ENCODE measurements at places on chromosomes 5 and 9.

GRCh38 chr5:25516141-25516540, 871.4 kb upstream of the CDH10 start:
- DNase-seq = no peak

GRCh38 chr9:23700359-23700758, 125.7 kb downstream of the ELAVL2 start:
- DNase-seq = no peak

GRCh38 chr5:132473668-132474067, 16.9 kb downstream of the IRF1 start:
- no peak for DNase-seq

DNA sequence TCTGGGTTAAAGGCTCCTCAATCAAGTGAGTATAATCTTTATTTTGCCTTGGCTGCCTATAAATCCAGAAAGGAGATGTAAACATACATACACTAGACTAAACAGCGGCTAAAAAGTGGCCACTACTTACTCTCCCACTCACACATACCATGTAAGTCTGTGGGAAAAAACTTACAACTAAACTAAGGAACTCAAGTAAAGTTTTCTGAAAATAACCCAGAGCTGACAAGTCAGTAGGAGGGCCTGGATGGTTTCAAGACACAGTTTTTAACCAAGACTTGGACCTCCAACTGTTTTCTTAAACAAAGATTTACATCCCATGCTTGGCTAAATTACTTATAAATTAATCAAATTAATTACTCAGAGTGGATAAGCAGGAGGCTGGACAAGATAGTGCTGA, 64.5 kb downstream of the CEP120 start:
- DNase-seq = no peak

GRCh38 chr9:134628354-134628736, 13.3 kb upstream of the COL5A1 start:
- no peak for DNase-seq

DNA sequence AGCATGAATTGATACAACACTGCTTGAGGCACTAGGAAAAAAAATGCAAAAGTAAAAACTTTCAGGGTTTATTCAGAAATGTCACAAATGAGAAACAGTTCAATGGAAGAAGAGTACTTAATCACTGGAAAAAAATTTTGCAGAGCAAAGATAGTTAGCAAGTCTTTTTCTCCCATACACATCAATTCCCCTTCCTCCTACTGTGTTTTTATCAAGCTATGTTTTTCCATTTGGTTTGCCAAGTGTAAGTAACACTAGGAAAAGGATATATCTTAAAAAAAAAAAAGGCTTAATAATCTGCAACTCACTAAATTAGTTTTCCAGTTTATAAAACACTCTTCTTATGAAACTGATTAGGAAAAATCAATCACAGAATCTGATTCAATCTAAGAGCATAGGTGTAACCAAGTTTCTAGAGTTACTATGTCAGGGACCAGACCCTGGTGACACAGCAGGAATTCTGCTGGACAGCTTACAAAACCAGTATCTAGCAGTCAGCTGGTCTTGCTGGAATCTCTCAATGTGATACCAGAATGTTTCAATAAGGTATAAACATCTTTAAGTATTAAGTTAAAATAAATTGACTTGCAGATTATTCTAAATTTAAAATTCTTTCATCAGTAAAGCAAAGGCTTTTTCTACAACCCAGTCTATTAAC, 34.7 kb downstream of the RNF145 start:
- DNase-seq = no peak

DNA sequence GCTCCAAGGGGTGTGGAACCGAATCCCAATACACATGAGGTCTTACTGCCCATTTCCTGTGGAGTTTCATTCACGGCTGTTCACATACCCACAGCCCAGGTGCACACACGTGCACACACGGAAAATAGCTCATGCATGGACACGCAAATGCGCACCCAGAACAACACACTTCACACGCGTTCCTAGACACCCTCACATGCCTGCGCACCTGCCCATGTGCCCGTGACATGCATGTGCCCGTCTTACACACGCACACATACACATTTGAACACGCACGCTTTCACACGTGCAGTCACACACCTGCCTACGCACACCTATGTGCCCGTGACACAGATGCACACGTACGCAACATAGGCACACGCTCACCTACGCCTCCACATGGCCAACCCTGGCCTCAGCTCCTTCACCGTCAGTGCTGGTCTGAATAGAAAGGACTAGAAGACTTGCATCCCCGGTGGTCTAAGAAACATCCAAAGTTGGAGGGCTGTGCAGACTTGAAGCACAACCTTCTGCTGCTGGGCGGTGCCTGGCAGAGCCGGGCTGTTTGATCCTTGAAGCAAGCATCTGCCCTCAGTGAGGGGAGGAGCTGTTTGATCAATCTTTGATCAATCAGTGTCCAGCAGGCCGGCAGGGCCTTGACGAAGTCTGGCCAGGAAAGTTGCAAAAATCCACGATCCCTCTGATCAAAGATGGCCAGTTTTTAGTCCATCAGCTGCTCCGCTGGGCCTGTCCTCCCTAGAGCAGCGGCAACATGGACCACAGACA, 164.7 kb downstream of the OLFM1 start:
- peak; percentile 29 for DNase-seq

GRCh38 chr9:78101247-78101646, 69.6 kb upstream of the GNAQ start:
- no peak for DNase-seq

DNA sequence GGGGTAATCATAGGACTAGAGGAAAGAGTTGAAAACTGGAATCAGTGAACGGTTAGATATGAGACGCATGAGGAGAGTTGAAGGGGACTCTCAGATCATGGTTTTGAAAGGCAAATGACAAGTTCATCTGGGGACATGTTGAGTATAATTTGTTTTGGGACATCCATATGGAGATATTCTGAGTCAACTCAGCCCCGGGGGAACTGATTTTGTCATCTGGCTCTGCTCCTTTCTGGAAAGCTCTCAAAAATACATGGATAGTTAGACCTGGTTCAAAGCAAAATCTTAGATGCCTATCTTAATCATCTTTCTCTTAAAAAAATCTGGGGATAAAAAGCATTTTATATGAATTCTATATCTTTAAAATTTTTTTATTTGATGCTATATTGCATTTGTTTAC, 161.2 kb downstream of the SNX18 start:
- no peak for DNase-seq

- no peak for DNase-seq
These were observed 7.4 kb upstream of the SHC3 start for GRCh38 chr9:89185980-89186379.

DNA sequence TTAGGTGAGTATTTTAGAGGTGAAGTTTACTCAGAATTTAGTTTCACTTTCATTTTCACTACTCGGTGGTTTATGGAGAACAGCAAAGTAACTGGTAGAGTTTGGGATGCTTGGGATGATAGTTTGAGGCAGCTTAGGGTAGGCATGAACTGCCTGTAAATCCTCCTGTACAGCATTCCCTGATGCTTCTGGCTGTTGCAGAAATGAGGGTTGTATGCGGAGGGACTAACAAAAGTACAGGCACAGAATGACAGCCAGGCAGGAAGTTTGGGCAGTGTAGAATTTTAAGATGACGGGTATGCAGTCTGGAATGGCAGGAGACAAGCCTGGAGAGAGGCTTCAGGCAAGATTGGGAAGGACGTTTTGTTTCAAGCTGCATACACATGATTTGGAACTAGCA, 48.0 kb upstream of the FAM120AOS start:
- no peak for DNase-seq

DNA sequence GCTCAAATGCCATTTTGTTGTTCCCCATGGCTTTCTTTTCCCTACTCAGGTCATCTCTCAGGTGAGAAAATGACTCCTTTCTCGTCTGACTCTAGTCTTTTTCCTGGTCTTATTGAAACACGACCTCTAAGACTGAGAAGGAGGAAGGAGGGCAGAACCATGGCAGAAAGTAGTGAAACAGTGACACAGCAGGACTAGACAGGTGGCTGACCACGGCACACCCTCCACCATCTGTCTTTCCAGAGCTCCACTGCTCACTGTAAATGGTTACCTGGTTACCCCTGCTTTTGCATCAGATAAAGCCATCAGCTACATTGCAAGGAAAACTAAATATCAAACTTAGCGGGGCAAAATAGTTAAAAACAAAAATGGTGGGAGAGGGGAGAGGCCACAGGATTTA, 30.9 kb downstream of the NR4A3 start:
- no peak for DNase-seq

DNA sequence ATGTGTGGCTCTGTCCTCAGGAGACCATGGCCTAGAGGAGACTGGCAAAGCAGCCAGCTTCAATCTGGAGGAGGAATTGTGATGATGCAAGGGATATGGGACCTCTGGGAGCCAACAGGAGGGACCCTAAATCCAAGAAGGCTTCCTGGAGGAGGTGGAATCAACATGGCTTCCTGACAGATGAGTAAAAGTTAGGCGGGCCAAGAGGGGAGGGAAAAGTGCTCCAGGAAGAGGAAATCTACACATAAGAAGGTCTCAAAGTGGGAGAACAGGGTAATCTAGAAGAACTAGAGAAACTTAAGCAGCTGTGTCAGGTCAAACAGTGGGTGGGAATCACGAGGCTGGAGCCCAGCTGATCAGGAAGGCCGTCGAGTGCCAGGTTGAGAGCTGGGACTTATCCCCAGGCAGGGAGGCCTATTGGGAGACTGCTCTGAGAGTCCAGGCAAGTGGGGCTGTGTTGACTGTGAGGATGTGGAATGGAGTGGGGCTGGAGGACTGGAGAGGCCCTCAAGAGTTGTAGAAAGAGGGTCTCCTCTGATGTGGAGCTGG, 119.1 kb downstream of the C9orf50 start:
- no peak for DNase-seq

- no peak for DNase-seq
These were observed 158.7 kb downstream of the FGF1 start for GRCh38 chr5:142527234-142527633.

- no peak for DNase-seq
These were observed 40.8 kb upstream of the DAB2IP start for GRCh38 chr9:121610638-121610953.

GRCh38 chr9:114388764-114389375, 1.1 kb upstream of the AKNA start:
- no peak for DNase-seq

GRCh38 chr5:125890511-125890931, 532.7 kb upstream of the GRAMD2B start:
- DNase-seq = no peak

- DNase-seq = no peak
These were observed 51.1 kb downstream of the ECPAS start for GRCh38 chr9:111433082-111433481.

GRCh38 chr5:146005723-146006122, 69.3 kb downstream of the SH3RF2 start:
- no peak for DNase-seq

GRCh38 chr5:168251259-168251658, 40.2 kb upstream of the WWC1 start:
- no peak for DNase-seq

DNA sequence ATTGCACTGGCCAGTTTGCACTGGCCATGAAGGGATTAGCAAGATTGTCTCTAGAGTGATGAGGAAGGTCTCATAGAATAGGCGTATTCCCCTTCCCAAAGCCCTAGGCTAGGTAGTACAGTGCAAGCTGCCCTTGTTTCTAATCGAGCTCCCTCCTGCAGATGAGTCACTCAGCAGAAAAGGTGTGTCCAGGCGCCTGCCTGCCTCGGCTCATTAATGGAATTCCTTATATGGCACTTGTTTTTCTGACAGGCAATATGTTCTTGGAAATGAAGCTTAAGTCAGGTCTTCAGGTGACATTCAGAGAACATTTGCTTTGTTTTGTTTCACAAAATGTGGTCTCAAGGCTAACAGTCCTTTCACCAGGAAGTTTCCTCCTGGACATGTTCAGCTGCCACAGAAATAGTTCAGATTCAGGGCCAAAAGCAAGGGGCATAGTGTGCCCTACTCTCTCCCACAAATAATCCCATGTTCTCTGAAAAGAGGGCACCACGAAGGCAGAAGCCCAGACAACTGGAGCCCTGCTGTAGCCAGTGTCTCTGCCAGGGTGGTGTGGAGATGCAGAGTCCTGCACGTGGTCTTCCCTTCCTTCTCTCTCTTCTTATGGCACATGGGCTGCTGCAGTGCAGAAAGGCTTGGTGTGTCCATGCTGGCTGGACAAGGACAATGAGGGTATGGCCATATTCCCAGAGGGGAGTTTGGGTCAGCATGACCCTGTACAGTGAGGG, 281.1 kb upstream of the MAP3K1 start:
- no peak for DNase-seq

- peak; percentile 32 for DNase-seq
These were observed 78.0 kb downstream of the WNK2 start for GRCh38 chr9:93261735-93262523.

DNA sequence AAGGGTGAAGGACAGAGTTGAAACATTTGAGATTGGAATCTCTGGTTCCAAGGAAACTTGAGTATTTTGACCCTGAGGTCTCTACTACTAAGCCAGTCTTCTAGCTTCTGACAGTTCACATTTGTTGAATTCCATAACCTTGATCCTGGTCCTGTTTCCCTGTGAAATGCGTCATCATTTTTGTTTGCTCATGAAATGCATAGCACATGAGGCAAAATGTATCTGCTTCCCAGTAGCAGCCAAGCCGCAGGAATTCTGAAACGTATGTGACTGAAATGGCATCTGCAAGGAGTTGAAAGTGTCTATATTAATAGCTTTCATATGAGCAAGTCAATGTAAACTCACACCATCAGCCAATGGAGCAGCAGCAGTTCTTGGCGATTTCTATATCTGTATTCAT, 307.9 kb downstream of the CSNK1G3 start:
- no peak for DNase-seq

DNA sequence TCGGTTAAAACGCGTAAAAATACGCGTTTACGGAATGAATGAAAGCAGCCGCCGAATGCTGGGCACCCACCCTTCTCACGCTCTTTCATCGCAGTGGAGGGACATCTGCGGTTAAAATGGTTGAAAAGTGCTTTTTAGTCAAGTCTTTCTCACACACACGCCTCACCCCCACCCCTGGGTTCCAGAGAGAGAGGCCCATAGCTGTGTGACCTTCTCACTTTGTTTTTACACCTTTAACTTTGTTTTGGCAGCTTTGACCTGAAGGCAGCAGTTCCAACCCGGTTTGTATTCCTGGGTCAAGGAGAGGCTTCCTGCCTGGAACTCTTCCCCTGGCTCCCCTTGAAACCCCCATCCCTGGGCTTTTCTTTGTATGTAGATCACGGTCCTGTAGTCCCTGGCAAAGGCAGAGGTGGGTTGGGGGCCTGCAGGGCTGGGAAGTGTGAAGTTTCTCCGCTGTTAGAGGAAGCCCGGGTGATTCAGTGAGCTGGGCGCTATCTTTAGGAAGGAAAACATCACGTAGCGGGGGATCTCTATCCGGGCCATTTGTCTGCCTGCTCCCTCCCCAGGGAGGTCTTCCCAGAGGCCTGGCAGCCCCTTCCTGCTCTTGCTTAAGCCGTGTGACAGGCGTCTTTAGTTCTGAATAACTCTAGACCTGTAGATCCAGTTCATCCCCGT, 29.6 kb downstream of the SPRY4 start:
- DNase-seq = no peak

Data from mucosa of descending colon (tissue), 3 donors.